Neuronal stem cell (in vitro differentiated cells): ENCODE measurements at places on chromosomes 13 and 19.

- DNase-seq = no peak
These were observed 537.4 kb downstream of the SLITRK6 start for GRCh38 chr13:85261757-85262346.

DNA sequence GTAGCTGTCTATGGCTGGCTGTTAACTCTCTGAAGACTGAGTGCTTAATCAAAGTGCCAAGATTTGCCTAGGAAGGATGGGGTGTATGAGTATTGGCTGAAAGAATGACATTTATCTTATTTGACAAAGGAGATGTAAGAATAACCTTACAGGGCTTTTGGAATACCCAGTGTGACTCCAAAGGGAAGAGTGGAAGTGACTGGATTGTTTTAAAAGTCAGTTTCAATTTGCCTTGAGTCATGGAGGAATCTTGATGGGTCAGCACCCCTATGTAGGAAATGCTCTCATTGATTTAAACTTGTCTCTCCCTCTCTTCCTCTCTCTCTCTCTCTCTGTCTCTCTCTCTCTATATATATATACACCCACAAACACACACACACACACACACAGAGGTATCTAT lies 118.4 kb upstream of the CLDN10 start:
- no peak for DNase-seq

DNA sequence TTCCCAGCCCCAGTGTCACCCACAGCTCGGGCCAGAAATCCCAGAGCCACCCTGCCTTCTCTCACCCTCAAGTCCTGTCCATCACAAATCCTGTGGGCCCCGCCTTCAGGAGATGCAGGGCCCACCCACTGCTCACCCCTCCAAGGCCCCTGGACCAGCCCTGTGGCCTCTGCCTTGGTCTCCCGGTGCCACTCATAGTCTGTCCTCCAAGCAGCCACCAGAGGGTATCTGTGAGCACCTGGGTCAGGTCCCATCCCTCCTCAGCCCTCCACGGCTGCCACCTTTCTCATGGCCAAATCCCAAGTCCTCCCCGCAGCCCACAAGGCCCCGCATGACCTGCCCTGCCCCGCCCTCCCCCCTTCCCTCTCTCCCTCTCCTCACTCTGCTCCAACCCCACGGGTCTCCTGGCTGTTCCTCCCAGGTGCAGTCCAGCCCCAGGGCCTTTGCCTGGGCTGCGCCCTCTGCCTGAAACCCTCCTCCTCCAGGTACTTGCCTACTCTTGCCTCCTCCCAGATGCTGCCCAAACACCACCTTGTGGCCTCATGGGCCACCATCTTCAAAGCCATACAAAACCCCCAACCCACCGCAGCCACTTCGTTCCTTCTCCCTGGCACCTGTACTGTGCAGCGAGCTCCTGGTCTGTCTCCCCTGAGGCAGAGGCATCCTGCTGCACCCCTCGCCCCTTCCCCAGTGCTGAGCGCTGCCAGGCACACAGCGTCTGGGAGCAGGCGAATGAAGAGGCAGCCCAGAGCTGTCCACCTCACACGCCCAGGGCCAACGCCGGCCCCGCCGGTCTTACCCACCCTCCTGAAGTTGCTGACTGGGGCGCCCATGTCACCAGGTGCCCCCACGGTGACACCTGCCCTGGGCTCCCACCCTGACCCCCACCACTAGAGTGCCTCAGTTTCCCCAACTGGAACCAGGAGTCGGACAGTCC lies 13.2 kb upstream of the UQCR11 start:
- DNase-seq = no peak

- DNase-seq = no peak
These were observed 3.2 kb upstream of the METTL21C start for GRCh38 chr13:102697929-102698648.

- no peak for DNase-seq
These were observed 141.7 kb downstream of the LACC1 start for GRCh38 chr13:44021422-44021821.

DNA sequence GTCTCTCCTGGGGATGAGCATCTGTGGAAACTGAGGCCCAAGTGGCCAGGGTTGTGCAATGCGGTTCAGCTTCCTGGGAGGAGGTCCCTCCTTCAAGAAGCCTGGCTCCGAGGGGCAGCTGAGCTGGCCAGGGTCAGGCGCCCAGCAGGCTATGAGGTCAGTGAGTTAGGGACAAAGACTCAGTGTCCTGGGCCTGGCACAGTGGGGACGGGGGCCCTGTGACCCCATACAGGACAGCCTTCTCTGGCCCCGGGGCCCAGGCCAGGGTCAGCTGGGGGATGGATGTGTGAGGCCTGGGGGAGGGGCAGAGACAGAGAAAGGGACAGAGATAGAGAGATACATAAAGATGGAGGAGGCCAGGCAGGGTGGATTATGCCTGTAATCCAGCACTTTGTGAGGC lies 3.0 kb upstream of the IL12RB1 start:
- no peak for DNase-seq

GRCh38 chr19:13932149-13932637 lies 6.0 kb downstream of the PODNL1 start:
- no peak for DNase-seq
